ENCODE measurements at places on chromosomes 2 and 18.

GRCh38 chr2:180705122-180705521 is 275.3 kb upstream of the UBE2E3 start:
- no peak for DNase-seq

- no peak for DNase-seq
Measured at GRCh38 chr18:48545757-48546321, 7.0 kb downstream of the CTIF start.

GRCh38 chr18:21281603-21282002 is 39.6 kb downstream of the GREB1L start:
- DNase-seq: no peak

DNA sequence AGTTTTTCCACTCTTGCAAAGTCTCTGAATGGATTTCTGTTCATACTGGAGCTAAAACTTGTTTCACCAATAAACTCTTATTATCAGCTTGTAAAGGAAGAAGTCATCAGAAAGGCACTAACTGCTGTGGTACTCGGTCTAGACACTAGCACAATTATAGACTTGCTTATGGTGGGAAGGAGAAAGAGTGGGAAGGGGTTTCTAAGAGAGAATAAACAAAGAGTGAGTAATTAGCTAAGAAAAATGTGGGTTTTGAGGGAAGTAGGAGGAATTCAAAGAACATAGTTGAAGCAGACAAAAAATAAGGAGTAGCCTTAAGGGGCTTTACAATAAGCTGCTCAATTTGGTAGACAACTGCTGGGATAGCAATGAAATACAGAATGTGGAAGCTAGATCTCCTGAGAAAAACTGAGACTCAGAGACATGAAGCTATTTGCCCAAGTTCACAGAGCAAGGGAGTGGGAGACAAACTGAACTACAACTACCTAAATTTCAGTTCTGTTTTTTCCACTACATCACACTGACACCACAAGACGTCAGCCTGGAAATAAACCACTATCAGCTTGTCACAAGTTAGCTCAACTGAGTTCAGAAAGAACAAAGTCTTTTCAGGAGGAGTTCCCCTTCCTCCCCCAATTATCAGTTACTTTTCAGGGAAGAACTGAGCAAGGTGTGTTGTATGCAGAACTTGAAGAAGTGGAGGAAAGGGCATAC is 59.7 kb downstream of the MAP4K3 start:
- no peak for DNase-seq

DNA sequence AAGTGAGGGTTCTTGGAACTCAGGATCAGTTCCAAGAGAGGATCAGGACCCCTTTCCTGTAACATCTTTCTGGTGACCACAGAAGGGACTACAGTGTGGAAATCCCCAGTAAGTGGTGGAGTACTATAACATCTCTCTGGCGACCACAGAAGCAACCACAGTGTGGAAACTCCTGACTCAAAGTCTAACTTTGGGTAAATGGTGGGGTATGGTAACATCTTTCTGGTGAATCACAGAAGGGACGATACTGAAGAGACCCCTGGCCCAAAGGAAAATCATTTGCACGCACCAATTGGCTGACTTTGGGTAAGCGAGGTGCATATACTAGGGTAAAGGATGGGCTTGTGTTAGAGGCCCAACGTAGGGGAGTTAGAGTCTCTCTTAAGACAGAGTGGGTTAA is 56.3 kb upstream of the GULP1 start:
- DNase-seq: no peak

DNA sequence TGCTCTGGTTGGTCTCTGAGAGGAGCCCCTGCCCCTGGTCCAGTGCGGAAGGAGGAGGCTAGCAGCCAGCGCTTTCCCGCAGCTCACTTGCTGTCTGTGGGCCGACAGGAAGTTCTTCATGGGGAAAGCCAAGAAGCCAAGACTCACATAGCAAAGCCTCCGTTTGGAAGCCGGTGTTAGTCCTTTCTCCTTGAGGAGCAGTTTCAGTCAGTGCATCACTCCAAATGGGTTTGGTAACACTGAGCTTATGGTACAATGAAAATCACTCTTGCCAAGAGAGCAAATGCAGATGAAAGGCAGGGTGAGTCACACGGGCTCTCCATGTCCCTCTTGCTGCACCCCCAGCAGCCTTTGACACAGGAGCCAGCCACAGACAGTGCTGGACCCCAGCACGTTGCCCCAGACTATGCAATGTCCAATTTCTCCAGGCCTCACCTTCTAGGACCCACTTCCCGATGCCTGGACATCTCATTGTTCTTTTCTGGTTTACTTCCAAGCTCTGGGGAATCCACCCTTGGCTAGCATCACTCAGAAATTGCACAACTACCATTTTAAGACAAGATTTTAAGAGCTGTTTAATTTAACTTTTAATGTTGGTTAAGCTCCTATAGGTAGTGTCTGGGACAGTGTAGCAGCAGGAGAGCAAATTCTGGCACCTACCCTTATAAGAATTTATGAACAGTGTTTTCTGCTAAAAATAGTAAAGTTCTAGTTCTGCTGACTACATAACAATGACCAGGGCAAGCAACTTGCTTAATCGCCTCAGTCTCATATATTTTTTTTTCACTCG is 174.9 kb downstream of the ASB1 start:
- no peak for DNase-seq

GRCh38 chr2:44719562-44719961 is 221.9 kb upstream of the SIX3 start:
- no peak for DNase-seq

DNA sequence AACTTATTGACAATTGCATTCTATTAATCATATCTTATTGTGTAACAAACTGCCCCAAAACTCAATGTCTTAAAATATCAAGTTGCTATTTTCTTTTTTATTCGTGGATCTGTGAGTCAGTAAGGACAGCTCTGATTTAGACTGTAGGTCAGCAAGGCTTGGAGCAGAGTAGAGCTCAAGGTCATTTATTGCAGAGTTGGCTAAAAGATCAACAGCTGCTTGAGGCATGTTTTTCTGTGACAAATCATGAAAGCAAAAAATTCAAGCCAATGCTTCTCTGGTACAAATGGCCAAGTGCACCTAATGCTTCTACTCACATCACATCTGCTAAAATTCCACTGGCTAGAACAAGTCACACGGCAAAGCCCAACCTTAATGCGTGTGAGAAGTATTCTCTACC is 497.7 kb upstream of the LRATD1 start:
- no peak for DNase-seq

- no peak for DNase-seq
Measured at GRCh38 chr2:217626926-217627325, 375.9 kb downstream of the TNS1 start.

DNA sequence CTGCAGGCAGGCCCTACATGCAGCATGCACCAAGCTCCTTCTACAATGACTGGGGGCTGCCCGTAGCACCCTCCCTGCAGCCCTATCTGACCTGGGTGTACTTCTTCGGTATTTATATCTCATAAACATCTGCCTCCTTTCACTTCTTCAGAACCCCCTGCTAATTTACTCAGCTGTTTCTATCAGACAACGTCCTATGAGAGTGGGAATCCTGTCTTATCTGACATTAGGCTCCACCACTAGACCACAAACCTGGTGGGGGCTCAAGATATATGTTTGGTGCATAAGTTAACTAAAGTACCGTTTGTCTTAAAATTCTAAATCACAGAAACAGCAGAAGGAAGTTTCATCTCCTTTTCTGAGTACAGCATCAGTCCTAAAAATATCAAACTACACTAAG is 10.6 kb downstream of the HSBP1L1 start:
- no peak for DNase-seq

DNA sequence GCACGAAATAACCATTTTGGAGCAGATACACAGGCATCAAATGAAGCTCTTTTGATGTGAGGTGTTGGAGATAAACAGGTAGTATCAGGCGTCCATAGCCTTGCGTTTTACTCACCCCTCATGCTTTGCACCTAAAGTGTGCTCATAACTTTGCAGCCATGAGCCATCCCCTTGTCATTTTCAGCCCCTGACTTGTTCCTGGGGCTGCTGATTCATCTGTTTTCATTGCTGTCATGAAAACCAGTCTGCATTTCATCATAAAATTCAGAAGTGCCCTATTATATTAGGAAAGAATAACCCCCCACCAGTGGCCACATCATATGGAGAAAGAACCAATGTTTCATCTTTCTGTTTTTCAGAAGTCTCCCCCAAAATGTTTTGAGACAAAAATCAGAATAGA is 329.7 kb upstream of the NRP2 start:
- no peak for DNase-seq

DNA sequence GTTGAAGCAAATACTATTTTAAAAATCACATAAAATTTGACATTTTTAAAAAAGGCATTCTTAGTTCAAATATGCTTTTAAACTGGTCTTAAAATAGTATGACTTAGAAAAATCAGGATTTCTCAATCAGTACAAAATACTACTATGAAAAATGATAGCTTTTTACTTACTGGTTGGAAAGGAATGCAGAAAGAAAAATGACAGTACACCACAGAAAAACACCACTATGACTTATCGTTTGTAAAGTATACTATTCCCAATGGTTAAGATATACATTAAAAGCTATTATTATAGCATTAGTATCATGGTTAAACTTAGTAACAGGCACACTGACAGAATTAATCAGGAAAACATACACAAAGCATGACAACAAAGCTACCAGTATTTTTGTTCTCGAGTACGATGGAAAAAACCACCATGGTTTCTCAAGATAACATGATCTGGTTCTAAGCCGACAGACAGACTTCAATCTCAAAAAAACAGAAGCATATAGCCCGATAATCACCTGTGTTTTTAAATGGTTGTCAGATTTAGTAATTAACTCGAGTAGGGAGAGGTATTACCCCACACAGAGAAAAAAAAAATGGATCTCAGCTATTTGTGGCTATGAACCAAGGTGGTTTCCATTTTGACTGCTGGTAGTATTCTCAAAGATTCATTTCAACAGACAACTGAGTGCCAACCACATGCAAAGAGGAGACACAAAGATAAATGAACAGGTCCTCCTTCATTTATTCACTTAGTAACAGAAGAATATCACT is 39.1 kb downstream of the CUL3 start:
- no peak for DNase-seq

DNA sequence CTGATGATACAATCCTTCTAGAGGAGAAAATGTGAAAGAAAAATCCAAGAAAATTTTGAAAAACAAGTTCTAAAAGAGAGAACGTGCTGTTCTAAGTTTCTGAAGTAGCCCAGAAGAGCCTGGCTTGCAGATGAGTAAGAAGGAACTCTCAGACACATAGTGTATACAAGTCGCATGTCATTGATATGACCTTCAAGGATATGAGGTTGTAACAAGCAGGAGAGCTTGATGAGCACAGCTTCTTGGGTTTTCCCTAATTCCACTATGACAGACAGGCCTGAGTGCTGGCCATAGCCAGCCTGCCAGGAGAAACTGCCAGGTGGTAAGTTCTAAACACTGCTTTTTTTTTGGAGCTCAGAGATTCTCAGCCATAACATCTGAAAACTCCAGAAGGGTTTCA is 235.7 kb upstream of the SIX2 start:
- no peak for DNase-seq

DNA sequence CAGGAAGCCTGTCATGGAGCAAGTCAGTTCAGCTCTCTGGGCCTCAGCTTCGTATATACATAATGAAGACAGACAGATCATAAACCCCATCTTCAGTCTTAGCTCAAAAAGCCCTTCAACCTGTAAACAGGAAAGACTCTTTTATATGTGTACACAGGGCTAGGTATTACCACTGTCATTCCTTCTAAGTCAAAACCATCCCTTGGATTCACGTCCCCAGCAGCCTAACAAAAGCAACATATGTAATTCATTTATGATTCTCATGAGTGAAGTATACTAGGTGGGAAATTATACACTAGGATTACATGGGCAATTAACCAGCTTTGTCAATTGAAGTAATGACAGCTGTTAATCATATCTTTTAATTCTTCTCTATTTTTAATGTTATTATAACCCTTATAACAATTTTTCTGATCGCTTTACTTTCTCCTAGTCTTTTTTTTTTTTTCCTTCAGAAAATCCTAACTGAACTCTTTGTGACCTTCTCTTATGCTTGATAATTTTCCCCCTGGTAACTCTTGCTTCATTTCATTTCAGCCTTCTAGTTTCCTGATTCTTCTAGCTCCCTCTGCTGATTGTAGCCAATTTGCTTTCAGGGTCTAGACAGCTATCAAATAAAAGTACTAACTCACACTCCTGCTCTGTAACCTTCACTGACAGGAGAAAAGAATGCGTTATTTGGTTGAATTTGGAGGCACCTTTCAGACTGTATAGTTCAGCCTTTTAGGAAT is 99.7 kb downstream of the RBM43 start:
- DNase-seq: no peak

DNA sequence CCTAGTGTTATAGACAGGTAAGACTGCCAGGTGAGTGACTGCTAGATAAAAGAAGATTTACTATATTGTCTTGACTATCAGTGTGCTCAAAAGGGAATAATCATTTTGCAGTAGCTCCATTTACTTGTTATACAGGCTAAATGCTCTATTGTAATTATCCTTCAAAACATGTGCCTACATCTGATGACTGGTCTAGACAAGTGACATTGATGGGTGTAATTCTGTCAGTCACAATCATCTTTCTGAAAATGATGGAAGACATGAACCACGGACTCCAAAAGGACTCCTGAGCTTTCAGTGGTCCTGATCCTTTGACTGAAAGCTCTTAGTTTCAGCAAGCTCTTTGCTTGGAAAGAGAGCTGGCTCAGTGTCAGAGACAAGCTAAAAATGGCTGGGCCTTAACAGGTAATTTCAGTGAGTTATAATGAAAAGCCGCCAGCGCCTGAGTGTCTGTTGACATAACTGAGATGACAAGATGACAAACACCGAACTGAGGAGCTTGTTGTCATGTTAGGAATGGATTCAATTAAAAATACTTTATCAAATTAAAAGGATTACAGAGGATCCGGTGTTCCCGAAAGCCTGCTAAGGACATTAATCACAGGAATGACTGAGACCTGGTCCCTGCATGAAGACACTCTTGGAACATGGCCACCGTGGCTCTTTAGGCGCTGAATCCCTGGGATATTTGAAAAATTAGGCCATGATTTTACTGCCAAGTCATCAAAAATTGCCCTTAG is 141.7 kb downstream of the CMPK2 start:
- DNase-seq: no peak

GRCh38 chr2:99980176-99980575 is 162.2 kb downstream of the AFF3 start:
- DNase-seq: no peak

DNA sequence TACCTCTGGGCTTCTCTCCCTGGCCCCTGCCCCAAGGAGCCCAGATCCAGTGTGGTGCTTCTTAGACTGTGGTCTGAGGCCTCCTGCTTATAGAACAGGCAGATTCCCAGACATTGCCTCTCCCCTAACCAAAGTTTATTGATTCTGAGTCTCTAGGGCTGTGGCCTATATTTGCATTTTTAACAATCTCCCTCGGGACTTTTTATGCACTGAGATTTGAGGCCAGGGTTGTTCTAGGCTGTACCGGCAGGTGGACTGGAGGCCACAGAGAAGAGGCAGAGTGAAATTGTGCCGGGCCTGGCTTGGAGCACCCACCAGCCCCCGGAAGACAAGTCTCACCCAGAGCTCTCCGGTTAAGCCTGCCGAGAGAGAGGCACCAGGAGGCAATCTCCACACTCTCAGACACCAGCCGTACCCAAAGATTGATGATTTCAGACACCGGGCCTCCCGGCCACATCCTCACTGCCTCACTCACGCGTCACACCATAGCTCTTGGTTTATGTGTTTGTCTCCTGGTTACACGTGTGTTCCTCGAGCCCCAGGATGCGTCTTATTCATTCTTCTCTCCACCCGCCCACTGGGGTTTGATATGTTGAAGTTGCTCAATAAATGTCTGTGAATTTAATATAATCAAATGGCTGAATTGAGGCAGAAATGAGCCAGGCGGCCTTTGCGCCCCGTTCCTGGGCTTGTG is 203.7 kb downstream of the KLHL29 start:
- no peak for DNase-seq

GRCh38 chr2:27407798-27408491 is 1.4 kb downstream of the PPM1G start:
- DNase-seq: no peak

Measured in activated T-helper 1 cell treated with anti-CD3 and anti-CD28 coated beads, Interleukin-2, amount 50 U/mL, for 16 hours (primary cell).